ENCODE measurements at places on chromosomes 3 and 15. TPM values are rescaled to one million over a fixed set of nuclear protein-coding genes. Genes with fewer than 3 reads are reported as not detected.

The WWTR1 gene
- total RNA-seq = 0.22 TPM

The XYLB gene
- 0.59 TPM for total RNA-seq

The GCNT3 gene
- total RNA-seq = not detected

The PCNP gene
- 181 TPM for total RNA-seq

The CHMP2B gene
- total RNA-seq = 31.5 TPM

The C3orf52 gene
- total RNA-seq = 2.7 TPM

The AVEN gene
- 4.5 TPM for total RNA-seq

The SLC9A9 gene
- 12.2 TPM for total RNA-seq

The HAUS2 gene
- 28.2 TPM for total RNA-seq

The HIGD2B gene
- total RNA-seq = 0.28 TPM

The SV2B gene
- total RNA-seq = not detected

The CAMK2N2 gene
- total RNA-seq = not detected

The LEKR1 gene
- total RNA-seq = 1.0 TPM
